ENCODE measurements at places on chromosomes 13 and 19.

- no peak for DNase-seq
These were observed 91.2 kb upstream of the FBXL3 start for GRCh38 chr13:77118134-77118533.

GRCh38 chr19:45355402-45355801 lies 14.9 kb downstream of the KLC3 start:
- no peak for DNase-seq

DNA sequence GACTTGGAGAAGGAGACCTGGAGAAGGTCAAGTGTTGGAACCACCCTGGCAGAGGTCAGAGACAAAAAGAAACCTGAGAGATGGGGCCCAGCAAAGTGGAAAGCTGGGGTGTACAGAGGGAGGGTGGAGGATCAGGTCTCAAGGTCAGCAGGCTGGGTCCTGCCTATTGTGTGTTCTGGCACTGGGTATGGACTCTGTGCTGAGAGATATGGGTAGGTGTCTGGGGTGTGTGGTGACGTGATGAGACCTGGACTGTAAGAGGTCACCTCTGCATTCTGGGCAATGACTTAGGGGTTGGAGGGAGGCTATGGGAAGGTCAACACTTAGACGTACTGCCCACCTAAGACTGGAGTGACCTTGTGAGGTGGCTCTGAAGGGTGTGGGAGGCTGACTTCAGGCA lies 88.1 kb downstream of the SCGB2B2 start:
- no peak for DNase-seq

DNA sequence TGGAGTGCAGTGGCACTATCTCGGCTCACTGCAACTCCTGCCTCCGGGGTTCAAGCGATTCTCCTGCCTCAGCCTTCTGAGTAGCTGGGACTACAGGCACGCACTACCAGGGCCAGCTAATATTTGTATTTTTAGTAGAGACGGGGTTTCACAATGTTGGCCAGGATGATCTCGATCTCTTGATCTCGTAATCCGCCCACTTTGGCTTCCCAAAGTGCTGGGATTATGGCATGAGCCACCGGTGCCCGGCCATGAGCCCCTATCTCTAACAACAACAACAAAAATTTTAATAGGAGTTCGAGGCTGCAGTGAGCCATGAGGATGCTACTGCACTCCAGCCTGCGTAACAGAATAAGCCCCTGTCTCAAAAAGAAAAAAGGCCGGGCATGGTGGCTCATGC lies 5.0 kb downstream of the AP1M2 start:
- no peak for DNase-seq

GRCh38 chr19:34309368-34310138 lies 55.2 kb downstream of the GARRE1 start:
- DNase-seq, result no peak

DNA sequence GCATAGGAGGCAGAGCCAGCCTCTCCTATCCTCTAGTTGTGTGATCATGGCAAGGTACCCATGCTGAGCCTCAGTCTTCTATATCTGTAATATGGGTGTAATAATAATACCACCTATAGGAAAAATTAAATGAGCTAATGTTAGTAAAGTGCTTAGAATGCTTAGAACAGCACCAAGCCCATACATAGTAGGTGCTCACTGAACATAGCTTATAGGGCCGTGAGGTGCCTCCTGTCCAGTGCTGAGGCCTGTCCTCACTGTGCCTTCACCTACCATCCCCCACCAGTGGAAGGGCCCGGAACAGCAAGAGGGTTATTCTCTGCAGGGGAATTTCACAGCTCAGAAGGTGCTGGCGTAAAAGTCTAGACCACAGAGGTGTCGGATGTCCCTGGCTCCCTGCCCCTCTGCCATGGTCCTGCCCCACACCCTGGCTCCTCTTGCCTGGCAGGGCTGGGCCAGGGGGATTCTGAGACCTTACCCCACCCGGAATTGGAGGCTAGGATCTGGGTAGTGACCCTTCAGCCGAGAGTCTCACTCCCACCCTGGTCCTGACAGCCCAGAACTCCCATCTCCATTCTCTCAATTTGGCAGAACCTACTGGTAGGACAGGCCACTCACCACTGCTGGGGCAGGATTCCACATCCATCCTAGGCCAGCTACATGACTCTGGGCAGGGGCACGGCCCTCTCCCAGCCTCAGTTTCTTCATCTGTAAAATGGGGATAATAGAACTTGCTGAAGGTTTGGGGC lies 2.2 kb upstream of the SCN1B start:
- no peak for DNase-seq

DNA sequence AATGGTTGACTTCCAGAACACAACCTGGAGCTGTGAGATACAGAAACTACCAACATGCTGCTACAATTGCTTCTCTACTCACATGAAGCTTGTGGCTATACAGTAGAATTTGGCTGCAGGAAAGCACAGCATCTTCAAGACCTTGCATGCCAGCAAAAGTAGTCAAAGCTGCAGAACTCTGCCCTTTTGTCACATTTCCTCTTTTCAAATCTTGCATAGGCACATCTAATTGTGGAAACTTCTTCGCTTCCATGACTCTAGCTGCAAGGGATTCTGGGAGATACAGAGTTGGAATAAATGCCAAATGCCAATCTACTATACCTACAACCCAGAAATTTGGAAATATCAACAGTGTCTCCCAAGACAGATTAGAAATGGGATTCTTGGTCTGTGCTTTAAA lies 462.2 kb downstream of the FOXO1 start:
- no peak for DNase-seq

DNA sequence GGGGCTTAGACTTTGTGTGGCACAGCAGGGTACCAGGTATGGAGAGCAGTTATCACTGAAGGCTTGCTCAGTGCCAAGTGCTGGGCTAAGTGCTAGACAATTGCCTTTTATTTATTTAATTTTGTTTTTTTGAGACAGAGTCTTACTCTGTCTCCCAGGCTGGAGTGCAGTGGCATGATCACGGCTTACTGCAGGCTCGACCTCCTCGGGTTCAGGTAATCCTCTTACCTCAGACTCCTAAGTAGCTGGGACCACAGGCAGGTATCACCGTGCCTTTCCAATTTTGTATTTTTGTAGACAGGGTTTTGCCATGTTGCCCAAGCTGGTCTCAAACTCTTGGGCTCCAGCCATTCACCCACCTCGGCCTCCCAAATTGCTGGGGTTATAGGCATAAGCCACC lies 256.9 kb downstream of the ZNF536 start:
- no peak for DNase-seq

DNA sequence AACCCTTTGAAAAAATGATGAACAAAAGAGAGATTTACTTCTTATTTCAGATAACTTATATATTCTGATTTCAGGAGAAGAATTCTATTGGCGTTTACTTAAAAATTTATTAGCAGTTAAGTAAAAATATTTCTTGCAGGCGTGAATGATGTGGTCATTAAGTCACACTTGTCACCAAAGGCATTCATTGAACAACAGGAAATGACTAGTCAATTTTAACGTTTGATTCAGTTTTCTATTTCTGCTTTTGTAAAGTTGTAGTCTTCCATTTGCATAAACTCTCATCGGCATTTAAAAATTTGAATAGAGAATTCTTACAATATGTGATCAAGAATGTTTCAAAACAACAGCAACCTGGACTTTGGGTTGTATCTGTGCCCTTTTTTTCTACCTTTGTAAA lies 83.4 kb downstream of the GPR12 start:
- DNase-seq, result no peak

GRCh38 chr13:102138635-102139190 lies 263.1 kb downstream of the FGF14 start:
- no peak for DNase-seq

DNA sequence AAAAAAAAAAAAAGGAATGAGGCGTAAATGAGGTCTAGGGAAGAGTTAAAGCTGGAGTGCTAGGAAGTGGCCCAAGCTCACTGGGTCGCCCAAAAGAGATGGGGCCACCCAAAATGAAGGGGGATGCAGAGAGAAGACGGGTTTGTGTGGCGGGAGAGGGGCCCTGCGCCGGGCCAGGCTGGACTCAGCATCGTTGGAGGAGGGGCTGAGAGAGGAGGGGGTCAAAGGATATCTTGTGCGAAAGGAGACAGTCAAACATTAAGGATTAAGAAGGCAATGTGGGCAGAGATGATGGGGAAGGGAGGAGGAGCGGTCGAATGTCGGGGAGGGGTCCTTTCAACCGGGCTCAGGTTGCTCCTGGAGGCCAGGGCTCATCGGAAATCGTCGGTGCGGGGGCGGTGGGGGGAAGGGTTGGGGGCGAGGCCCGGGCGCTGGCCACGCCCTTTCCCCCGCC lies 825 bp upstream of the CARM1 start:
- DNase-seq, result no peak

DNA sequence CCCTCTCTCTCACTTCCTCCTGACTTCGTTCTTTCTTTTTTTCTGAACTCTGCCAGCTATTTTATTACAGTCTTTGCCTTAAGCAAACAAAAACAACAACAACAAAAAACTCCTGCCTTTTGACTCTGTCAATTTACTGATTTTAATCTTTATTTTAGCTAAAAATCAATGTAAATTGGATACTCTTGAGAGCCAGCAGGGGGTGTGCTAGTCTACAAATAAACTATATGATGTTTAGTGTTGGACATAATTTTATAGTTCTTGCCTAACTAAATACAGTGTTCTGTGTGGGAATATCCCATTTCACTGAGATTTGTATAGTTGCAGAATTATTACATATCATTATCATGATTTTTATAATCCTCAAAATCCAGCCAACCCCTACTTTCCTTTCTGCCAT lies 1199.9 kb upstream of the SPRY2 start:
- no peak for DNase-seq

GRCh38 chr13:41919741-41920487 lies 41.0 kb downstream of the VWA8 start:
- no peak for DNase-seq

DNA sequence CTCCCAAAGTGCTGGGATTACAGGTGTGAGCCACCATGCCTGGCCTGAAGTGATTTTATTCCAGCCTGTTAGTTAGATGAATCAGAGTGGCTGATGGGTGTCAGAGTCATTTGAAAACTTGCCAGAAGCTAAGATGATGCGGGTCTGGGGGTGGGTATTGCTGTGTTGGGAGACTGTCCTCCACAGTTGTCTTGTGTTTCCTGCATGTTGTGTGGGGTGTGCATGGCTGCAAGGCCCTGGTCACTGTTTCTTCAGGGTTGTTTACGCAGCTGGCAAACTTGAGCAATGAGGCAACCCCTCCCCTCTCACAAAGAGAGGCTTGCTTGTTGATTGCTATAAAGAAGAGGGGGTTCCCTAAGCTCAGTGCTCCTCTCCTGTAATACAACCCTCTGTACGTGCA lies 71.8 kb downstream of the TRPM4 start:
- no peak for DNase-seq

DNA sequence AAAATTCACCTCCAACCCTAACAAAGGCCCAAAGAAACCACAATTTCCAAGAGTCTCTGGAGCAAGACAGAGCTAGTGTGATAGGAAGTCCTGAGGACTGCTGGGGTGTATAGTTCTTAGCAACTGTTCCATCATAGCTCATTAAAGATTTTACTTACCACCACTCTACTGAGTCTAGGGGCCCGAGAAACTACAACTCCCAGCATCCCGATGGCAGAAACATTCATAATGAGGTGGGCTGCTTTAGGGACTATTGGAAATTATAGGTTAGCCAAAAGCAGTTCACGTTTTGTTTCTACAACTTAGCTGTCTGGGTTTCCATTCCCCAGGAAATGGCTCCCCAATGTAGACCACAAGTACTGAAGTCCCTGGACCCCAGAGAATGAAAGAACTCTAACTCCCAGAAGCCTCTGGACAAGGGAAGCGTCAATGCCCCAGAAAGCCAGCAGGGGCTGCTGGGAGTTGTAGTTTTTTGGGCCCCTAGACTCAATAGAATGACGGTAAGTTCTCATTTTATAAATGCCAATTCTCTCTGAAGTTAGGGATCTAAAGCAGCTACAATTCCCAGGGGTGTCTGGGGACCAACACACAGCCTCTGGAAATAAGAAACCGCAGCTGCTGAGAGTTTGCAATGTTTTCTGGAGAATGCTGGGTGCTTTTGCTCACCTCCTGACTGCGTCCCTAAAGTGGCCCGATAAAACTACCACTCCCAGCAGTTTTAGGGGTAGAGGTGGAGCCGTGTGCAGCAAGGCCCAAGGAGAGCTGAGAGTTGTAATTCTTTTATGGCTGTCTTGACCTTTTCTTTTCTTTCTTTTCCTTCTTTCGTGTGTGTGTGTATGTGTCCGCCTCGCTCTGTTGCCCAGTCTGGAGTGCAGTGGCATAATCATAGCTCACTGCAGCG lies 11.1 kb downstream of the FTL start:
- no peak for DNase-seq

GRCh38 chr13:97005625-97006262 lies 11.5 kb upstream of the OXGR1 start:
- DNase-seq, result no peak

DNA sequence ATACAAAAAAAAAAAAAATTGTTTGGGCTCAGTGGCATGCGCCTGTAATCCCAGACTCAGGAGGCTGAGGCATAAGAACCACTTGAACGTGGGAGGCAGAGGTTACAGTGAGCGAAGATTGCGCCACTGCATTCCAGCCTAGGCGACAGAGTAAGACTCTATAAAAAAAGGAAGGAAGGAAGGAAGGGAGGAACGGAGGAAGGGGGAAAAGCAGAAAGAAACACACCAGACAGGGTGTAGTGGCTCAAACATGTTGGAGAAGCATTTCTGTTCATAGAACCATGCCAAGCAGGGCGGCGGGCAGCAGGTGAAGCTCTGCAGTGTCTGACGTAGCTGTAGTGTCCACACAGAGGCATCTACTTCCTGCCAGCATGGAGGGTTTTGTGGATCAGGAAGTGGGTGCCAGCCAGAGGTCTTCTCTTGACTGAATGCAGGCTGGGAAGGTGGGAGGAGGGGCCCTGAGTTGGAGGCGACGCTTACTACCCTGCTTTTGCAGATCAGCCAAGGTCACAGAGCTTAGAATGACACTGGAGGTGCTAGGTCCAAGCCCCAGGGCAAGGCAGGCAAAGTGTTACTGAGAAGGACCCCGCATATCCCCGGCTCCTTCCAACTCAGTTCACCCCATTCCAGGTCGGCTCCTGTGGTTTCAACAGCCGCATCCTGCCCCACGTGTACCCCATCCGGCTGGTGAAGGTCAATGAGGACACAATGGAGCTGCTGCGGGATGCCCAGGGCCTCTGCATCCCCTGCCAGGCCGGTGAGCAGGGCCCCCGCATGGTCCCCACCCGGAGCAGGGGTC lies 11.6 kb upstream of the PGLS start:
- no peak for DNase-seq

DNA sequence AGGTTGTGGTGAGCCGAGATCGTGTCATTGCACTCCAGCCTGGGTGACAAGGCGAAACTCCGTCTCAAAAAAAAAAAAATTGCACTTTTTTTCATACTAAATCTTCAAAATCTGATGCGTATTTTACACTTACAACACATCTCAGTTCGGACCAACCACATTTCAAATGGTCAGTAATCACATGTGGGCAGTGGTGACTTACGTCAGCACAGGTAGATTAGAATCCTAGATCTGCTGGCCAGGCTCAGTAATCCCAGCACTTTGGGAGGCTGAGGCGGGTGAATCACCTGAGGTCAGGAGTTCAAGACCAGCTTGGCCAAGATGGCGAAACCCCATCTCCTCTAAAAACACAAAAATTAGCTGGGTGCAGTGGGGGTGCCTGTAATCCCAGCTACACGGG lies 1.6 kb upstream of the FARSA start:
- DNase-seq, result no peak

- DNase-seq, result no peak
These were observed 773.8 kb downstream of the GPC5 start for GRCh38 chr13:92172191-92172590.
